Urothelium cell line (cell line): ENCODE measurements at places on chromosomes 1 and 21.

GRCh38 chr21:18877917-18878316 lies 474.3 kb upstream of the TMPRSS15 start:
- no peak for DNase-seq

GRCh38 chr1:232793944-232794343 lies 11.3 kb upstream of the MAP10 start:
- peak; percentile 20 for DNase-seq

- DNase-seq, result peak; percentile 74
These were observed 3.0 kb downstream of the ITLN2 start for GRCh38 chr1:160951443-160952128.

DNA sequence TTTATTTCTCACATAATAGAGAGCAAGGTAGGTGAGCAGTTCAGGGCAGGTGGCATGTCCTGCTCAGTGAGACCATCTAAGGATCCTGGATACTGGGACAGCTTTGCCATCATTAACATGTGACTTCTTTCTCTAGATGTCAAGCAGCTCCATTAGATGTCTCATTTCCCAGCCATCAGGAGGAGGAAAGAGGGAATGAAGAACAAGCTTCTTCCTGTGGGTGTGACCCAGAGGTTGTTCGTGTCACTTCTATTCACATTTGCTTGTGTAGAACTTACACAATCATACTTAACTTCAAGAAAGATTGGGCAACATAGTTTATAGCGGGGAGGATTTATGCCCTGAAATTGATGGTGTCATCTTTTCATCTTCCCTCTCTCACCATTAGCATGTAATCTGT lies 169.2 kb upstream of the B3GALT2 start:
- DNase-seq, result no peak

GRCh38 chr1:111214074-111214801 lies 13.3 kb upstream of the CHI3L2 start:
- DNase-seq, result no peak

DNA sequence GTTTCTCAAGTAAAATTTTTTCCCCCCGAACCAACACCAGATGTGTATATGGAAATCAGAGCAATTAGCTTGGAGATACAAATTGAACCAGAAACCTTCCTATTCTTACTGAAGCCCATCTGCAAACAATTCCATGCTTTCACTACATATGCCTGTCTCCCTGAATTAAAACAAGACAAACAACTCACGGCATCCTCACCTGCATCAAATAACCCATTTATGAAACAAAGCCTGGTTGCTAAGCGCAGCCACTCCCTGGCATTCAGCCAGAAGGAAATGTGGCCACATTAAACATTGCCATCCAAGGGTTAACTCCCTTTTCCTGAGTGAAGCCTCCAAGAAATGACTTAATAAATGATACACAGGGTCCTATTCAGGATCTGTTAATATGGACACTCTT lies 55.3 kb downstream of the APP start:
- DNase-seq, result no peak

- no peak for DNase-seq
These were observed 289.9 kb downstream of the DPYD start for GRCh38 chr1:97630948-97631347.

DNA sequence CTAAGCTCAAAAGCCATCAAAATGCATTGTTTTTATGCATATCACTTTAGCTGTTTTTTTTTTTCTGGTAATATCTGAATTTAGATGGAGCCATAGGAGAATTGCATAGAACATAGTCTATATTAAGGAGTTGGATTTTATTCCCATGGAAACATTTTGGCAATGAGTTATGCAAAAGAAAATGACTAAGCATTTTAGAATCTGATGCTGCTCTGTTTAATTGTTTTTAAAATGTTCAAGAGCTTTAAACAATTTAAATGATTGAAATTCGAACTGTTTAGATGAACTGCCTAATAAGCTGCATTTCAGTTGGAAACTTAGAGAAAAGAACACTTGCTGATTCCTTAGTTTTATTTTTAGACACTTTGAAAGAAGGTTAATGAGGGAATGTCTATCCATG lies 1531.5 kb upstream of the B3GALT2 start:
- DNase-seq, result no peak

- DNase-seq, result no peak
These were observed 14.7 kb downstream of the CTTNBP2NL start for GRCh38 chr1:112410673-112411072.

- no peak for DNase-seq
These were observed 215.3 kb downstream of the SDCCAG8 start for GRCh38 chr1:243471026-243471685.

DNA sequence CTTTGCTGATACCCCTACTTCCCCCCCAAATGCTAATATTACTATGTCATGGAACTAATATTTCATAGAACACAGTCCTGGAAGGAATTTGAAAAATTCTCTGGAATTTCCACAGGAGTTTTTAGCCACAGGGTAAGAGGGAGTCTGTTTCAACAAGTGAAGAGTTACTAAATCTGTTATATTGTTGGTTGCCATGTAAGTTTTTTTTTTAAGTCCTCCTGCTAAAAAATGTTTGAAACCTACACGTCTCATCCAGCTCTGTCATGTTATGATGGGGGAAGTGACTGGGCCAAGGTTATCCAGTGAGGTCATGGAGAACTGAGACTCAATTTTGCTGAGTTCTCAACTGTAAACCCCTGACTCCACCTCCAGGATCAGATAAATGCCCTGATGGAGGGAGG lies 60.8 kb upstream of the USP24 start:
- DNase-seq, result no peak

GRCh38 chr21:31869750-31870149 lies 3.1 kb upstream of the HUNK start:
- no peak for DNase-seq

DNA sequence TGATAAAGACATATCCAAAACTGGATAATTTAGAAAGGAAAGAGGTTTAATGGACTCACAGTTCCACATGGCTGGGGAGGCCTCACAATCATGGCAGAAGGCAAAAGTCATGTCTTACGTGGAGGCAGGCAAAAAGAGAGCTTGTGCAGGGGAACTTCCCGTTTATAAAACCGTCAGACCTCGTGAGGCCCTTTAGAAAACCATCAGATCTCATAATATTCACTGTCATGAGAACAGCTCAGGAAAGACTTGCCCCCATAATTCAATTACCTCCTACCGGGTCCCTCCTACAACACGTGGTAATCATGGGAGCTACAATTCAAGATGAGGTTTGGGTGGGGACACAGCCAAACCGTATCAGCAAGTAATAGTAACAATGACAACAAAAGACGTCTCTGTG lies 88.2 kb upstream of the SLC25A33 start:
- no peak for DNase-seq

GRCh38 chr1:170556917-170557316 lies 25.0 kb downstream of the GORAB start:
- no peak for DNase-seq

DNA sequence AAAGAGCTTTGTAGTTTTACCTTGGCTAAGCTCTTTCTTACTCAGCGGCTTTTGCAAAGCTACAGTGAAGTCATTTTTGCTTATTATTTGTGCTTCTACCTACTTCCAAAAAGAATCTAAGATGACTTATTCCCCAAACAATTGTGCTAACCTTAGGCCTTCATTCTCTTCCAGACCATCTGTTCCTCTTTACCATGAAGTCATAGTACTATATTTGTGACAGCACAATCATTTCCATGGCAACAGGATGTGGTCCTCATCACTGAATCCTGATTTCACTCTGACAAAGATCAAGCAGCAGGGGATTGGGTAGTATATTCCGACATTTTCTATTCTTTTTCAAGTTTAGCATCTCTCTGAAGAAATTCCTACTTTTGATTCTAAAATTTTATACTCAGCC lies 24.8 kb upstream of the NMNAT2 start:
- DNase-seq, result no peak

GRCh38 chr1:234213658-234214128 lies 159.6 kb upstream of the COA6 start:
- no peak for DNase-seq

DNA sequence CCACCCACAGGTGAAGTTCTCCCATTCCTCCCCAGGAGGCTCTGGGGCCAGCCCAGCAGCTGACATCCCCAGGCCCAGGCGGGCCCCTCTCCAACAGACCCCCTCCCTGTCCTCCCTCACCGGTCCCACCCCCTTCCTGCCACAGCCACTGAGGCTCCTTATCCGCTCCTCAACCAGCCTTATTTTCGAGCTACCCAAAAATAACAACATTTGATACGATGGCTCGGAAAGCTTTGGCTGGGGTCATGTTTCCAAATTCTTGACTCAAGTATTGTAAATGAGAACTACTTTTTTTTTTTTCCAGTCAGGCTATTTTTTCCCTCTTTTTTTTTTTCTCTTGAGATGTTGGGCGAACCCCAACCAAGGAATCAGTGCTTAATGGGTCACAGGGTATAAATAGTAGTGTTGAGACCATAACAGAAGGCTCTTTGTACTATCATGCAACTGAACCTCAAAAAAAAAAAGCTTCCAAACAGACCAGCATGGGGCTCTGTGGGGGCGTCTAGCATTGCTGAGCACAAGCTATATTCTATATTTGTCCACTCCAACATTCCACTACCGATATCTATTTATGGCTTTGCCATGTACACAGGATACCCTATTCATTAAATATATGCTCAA lies 27.2 kb downstream of the IRF2BP2 start:
- DNase-seq, result no peak

GRCh38 chr1:76901158-76901767 lies 34.0 kb downstream of the ST6GALNAC5 start:
- DNase-seq, result peak; percentile 61

GRCh38 chr1:217617126-217617525 lies 13.8 kb downstream of the GPATCH2 start:
- DNase-seq, result no peak
